ENCODE measurements at places on chromosomes 7 and 10. TPM values are rescaled to one million over a fixed set of nuclear protein-coding genes. Genes with fewer than 3 reads are reported as not detected.

CCL24 gene
- 0.68 TPM for polyA plus RNA-seq

MBL2 gene
- not detected for polyA plus RNA-seq

PAPOLB gene
- polyA plus RNA-seq: 0.02 TPM

AGMO gene
- 0.02 TPM for polyA plus RNA-seq

ASAH2 gene
- 0.20 TPM for polyA plus RNA-seq

CDHR3 gene
- 0.66 TPM for polyA plus RNA-seq

UFSP1 gene
- polyA plus RNA-seq: 3.9 TPM

FXYD4 gene
- not detected for polyA plus RNA-seq

CLRN3 gene
- not detected for polyA plus RNA-seq

SLC16A12 gene
- 0.02 TPM for polyA plus RNA-seq

TMEM140 gene
- polyA plus RNA-seq: 1.3 TPM

SRRM3 gene
- 10.4 TPM for polyA plus RNA-seq

ACTL6B gene
- polyA plus RNA-seq: not detected

ZNF853 gene
- 1.2 TPM for polyA plus RNA-seq

KCNH2 gene
- 0.88 TPM for polyA plus RNA-seq

TEX36 gene
- polyA plus RNA-seq: not detected

HOXA10 gene
- 0.09 TPM for polyA plus RNA-seq

RBM20 gene
- polyA plus RNA-seq: 7.2 TPM

SCIN gene
- polyA plus RNA-seq: 22.3 TPM

NCF1 gene
- polyA plus RNA-seq: 2.9 TPM

MKRN1 gene
- 38.1 TPM for polyA plus RNA-seq

NPY4R gene
- polyA plus RNA-seq: 0.10 TPM

TBXAS1 gene
- 10.7 TPM for polyA plus RNA-seq

ERVW-1 gene
- polyA plus RNA-seq: not detected

AQP1 gene
- polyA plus RNA-seq: 28.9 TPM

PRPS1L1 gene
- polyA plus RNA-seq: not detected

FGL2 gene
- polyA plus RNA-seq: 3.4 TPM

GNGT1 gene
- not detected for polyA plus RNA-seq

PALD1 gene
- polyA plus RNA-seq: 2.1 TPM

TSPAN12 gene
- polyA plus RNA-seq: 3.0 TPM

RBP3 gene
- not detected for polyA plus RNA-seq

CYP3A5 gene
- 16.1 TPM for polyA plus RNA-seq

DLX5 gene
- polyA plus RNA-seq: 2.7 TPM

DLD gene
- polyA plus RNA-seq: 74.6 TPM

BPGM gene
- 27.1 TPM for polyA plus RNA-seq

TYW1B gene
- polyA plus RNA-seq: 0.89 TPM

TFEC gene
- 0.16 TPM for polyA plus RNA-seq

UTF1 gene
- polyA plus RNA-seq: not detected

TMEM196 gene
- not detected for polyA plus RNA-seq

SMO gene
- polyA plus RNA-seq: 9.5 TPM

CPN1 gene
- not detected for polyA plus RNA-seq

CHAT gene
- polyA plus RNA-seq: not detected

CLDN3 gene
- 0.26 TPM for polyA plus RNA-seq

ADRA2A gene
- 0.08 TPM for polyA plus RNA-seq

COX15 gene
- 11.9 TPM for polyA plus RNA-seq

DUSP5 gene
- 33.8 TPM for polyA plus RNA-seq

CABCOCO1 gene
- polyA plus RNA-seq: not detected

SLC13A4 gene
- polyA plus RNA-seq: 11.0 TPM

MSRB2 gene
- polyA plus RNA-seq: 18.7 TPM

ACSM6 gene
- polyA plus RNA-seq: not detected
